ENCODE measurements at places on chromosomes 16 and 17.

DNA sequence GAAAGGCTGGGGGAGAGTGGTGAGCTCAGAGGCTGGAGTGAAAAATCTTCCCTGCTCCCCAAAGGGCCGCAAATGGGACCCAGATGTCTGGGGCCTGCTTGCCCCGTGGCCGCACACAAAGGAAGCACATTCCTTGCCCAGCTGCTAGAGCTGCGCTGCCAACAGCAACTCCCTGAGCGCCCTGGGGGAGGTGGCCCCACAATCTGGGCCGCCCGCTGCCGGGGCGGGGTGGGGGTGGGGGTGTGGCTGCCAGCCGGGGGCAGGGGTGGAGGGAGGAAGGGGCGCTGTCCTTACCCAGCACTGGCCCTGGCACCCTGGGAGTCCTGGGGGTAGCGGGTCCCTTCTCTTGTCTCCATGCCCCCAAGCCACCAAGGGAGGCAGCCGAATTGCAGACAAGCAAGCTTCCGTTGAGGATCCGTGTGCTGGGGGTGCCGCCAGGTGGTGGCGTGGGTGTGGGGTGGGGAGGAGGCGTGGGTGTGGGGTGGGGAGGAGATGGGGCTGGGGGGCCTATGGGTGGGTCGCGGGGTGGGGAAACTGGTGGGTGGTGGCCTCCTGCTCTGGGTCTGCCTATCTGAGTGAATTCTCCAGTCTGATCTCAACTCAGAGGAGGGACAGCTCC is 48.4 kb upstream of the PABPN1L start:
- peak; percentile 69 for DNase-seq

GRCh38 chr17:13962716-13963240 is 106.5 kb upstream of the COX10 start:
- DNase-seq: no peak

GRCh38 chr17:16243801-16244567 is 27.0 kb downstream of the PIGL start:
- DNase-seq: no peak

DNA sequence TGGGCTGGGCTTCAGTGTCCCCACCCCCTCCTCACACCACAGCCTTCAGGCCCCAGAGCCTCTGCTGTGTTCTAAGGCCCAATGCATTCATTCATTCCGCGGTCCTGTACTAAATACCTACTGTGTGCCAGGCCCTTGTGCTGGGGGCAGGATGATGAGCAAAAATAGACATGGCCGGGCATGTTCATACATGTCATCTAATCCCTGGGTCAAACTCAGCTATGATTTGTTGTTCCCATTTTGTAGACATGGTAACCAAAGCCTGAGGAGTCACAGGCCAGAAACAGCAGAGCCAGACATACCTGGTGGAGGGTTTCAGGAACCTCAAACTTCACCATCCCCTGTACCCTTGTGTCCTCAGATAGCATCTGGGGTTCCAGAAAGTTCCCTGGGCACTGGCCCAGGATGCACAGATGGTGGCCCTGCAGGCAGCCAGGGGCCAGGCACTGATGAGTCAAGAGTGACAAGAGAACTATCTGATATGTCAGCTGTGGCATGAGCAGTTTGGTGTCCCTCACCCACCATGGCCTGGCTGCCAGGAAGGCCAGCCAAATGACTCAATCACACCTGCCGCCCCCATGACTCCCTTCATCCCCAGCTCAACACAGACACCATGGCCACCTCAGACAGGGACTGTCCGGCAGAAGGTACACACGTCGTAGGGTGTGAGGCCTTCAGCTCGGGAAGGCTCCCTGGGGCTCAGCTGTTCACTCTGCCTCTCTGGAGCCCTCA is 2.7 kb upstream of the RRAD start:
- no peak for DNase-seq

DNA sequence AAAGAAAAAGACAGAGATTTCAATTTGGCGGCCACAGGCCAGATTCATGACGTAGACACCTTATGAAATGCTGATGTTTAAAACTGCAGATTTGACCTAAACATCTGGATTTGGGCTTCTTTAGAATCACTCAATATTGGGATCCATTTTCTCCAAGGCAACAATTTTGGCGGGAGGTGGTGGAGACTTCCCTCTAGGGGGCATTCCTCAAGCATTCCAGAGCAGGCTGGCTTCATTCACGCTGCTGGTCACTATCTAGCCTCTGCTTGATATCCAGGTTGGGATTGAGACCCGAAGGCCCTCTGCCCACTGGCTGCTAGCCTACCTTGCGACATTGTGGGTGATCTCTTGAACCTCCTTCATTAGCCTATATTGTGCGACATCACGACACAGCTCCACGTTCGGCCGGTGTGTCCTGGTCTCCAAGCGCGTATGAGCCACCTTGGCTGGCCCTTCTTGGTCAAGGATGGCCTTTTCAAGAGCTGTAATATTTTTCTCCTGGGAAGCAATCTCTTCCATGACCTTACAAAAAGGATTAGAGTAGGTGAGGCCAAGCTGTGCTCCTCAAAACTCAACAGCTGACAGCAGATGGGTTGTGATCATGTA is 24.5 kb downstream of the FBXO39 start:
- no peak for DNase-seq

- no peak for DNase-seq
These were observed 19.2 kb downstream of the CEP112 start for GRCh38 chr17:66172691-66173223.

DNA sequence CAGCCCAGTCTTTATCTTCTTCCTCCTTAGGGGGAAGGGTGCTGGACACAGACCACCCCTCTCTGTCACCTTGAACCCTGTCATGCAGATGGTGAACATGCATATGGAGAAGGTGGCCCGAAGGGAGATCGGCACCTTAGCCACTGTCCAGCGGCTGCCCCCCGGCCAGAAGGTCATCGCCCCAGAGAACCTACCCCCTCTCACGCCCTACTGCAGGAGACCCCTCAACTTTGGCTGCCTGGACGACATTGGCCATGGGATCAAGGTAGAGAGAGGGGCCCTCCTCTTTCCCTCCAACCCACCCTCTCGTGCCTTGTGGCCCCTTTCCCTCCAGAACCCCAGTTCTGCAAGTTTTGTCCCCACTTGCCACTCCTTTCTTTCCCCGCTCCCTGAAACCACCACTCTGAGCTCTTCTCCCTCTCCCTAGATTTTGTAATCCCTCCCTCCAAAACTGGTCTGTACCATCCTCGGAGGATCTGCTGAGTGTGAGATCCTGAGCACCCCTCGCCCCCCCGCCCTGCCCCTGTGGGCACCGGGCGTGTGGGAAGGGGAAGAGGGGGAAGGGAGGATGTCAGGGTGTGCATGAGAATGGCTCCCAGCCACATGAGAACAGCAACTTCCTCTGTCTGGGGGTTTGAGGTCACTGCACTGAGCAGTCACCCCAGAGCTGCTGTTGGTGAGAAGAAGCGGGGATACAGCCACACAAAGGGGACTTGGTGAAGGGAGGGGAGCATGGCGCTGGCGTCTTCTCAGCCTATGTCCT is 7.3 kb downstream of the ABI3 start:
- DNase-seq: no peak

DNA sequence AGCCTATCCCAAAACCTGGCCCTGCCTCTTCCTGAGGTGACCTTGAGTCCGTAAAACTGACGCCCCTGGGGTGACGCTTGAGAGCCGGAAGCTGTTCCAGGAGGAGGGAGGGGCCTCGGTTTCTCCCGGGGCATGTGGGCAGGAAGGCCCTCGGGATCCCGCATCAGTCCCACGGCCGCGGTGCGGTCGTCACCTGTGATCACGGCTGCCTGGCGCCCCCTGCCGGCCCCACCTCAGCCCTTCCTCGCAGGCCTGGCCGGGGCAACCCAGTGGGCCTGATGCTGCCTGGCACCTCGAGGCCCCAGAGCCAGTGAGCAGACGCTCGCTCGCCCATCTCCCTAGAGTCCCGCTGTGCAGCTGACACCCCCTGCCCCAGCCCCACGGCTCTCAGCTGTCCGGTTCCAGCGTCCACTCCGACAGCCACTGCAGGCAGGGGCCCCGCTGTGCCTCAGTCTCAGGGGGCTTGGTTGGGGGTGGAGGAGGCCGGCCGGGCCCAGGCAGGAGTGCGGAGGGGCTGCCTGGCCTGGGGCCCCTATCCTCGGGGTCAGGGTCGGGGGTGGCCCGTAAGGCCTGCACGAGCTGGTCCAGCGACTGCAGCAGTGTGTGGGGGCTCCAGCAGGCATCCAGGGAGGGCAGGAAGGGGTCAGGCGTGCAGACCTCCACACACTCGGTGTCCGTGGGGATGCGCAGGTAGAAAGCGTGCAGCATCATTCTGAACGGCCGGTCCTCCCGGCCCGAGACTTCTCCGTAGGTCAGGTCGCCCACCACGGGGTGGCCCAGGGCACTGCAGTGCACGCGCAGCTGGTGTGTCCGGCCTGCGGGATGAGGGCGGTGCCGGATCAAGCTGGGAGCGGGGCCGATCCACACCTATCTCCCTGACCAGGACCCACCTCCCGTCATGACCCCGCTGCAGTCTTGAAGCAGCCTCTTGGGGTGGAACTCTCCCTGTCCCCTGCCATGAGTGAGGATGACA is 2.3 kb downstream of the RPUSD1 start:
- no peak for DNase-seq

DNA sequence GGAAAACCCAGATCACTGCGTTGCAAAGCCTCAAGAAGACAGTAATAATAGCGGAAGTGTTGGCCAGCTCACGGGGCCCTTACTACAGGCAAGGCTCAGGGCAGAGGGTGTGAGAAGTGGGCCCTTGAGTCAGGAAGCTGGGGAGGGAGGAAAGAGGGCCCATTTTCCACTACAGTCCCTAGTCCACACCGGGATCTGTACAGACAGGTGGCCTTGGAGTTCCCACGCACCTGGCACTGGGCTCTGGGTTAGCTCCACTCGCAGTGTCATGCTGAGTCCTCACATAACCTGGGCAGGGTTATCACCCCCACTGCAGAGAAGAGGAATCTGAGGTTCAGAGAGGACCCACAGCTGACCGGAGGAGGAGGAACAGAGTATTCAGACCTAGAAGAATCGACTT is 16.8 kb upstream of the MTSS2 start:
- no peak for DNase-seq

GRCh38 chr16:28042811-28043210 is 20.7 kb downstream of the GSG1L start:
- no peak for DNase-seq

DNA sequence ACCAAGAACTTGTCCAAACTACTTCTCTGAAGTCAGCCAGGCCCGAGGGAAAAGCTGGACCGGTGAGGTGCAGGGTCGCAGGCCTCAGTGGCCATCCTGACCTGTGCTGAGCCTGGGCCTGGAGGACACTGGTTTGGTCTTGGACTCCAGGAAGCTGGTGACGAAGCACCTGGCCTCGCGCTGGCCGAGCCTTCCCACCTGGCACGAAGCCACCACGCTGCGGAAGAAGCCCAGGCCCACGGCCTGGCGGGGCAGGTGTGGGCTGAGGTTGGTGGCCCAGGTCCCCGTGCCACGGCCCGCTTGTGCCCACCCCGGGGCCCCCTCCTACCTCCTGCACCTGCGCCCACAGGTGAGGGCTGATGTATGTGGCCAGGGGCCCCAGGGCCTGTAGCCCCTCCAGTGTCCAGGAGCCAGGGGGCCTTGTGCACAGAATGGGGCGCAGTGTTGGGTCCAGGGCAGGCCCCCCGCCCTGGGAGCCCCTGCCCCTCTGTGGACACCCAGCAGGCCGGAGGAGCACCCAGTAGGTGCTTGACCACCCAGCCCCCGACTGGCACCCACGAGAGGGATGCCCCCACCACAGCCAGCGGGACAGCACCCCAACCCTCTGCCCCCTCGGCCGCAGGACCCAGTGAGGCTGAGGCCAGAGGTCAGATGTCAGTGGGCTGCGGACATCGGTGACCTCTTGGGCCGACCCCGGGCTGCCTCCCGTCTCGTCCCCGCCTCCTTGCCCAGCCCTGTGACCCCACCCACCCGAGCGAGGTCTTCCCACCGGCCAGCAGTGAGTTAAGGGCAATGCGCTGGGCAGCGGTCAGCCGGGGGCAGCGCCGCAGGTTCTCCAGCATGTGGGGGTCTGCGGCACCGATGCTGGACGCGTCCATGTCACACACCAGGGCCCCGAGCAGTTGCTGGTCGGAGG is 13.8 kb downstream of the MSLN start:
- DNase-seq: no peak

DNA sequence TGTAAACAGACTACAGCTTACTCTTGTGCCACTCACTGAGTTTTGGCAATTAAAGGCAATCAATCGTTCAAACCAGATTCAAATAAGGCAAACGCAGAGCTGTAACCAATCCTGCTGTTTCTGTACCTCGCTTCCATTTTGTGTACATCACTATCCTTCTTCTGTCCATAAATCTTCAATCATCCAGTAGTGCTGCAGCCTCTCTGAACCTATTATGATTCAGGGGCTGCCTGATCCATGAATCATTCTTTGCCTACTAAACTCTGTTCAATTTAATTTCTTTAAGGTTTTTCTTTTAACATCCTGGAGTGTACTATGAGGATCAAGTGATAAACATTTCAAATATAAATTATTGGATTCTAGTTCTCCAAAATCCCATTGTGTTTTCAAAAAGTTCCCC is 93.9 kb downstream of the CEP112 start:
- no peak for DNase-seq

DNA sequence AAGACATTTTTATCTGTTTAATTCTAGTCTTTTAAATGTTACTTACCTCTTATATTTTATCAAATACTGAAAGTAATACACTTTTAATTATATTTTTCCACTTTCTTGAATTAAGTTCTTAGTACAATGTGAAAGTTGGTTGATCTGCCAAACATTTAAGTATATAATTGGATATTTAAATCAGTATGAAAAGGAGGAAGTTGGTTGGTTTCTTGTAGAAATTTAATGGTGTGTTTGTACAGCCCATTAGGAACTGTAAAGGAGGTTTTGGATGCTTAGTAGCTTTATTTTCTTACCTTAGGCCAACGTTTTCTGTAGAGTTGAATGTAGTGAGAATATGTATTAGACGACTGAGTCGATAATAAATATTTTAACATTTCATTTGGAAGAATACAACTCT is 5.4 kb downstream of the NFATC3 start:
- no peak for DNase-seq

All from fibroblast of skin of left quadriceps (primary cell).